ENCODE measurements at places on chromosomes 4 and X.
A peak's percentile ranks its signal among the peaks of the same experiment; 100 is the strongest.

DNA sequence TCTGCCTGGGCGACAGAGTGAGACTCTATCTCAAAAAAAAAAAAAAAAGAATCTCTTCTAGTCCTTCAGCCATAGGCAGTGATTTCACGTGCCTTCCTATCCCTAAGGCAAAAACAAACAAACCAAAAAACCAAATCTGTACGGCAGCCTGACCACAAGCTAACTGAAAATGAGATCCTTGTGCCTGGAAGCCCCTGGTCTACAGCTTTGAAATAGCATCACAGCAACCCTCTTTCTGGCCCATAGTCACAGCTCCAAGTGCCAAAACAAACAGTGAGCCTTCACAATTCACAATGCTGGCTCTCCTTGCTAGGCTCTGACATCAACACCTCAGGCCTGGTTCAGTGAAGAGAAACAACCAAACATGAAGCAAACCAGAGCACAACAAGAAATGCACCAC, 46.1 kb downstream of the TMEM150C start:
- no peak for DNase-seq

GRCh38 chr4:848307-848691, 22.4 kb upstream of the CPLX1 start:
- no peak for DNase-seq

DNA sequence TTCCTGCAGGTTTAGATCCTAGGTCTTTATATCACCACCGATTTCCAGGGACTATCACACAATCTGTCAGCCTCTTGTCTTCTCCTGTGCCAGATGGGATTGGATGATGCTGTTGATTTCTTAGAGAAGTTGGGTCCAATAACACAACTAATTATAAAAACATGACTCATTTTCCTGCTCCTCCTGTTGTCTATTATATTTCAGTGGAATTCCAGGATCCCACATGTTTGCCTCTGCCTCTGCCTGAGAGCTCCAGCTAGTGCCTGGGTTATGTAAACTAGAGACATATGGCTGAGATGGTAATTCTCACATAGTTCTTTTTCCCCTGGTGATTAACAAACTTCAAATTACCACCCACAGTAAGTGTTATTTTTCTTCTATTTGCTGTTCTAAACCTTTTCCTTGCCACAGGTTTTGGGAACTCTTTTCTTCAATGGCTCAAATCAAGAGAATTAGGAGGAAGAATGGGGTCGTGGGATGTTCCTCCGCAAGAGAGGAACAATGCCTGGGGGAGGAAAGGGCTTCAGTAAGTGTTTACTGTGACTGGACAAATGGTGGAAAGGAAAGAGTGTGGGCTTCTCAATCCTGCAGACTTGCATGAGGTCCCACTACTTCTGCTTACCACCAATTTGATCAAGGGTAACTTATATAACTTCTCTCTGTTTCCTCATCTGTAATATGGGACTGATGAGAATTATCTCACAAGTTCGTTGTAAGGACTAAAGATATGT, 3.4 kb upstream of the HOPX start:
- DNase-seq: no peak

- DNase-seq: no peak
Observed at GRCh38 chrX:12583543-12583942, 207.7 kb upstream of the PRPS2 start.

GRCh38 chr4:113971706-113972360, 7.6 kb downstream of the ARSJ start:
- DNase-seq: peak; percentile 53

- DNase-seq: no peak
Observed at GRCh38 chrX:99901091-99901490, 509.0 kb downstream of the PCDH19 start.

DNA sequence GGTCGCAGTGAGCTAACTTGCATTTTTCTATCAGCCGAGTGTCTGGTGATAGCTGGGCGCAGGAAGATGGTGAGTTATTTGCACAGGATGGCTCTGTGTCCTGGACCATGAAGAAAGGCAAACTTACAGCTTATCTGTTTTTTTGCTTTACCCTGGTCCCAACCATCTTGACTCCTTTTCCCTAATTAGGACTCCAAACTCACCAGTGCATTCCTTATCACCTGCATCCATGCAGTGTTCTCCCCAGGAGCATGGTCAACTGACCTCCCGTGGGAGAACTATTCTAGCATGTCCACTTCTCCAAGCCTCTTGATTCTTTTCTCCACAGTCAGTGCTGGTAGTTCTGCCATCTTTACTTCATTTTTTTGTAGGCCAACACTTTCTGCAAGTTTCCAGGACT, 68.2 kb upstream of the WWC2 start:
- DNase-seq: no peak

GRCh38 chrX:119981286-119982070, 37.9 kb upstream of the NKAP start:
- peak; percentile 21 for DNase-seq

GRCh38 chr4:146274774-146275173, 60.4 kb downstream of the REELD1 start:
- no peak for DNase-seq

DNA sequence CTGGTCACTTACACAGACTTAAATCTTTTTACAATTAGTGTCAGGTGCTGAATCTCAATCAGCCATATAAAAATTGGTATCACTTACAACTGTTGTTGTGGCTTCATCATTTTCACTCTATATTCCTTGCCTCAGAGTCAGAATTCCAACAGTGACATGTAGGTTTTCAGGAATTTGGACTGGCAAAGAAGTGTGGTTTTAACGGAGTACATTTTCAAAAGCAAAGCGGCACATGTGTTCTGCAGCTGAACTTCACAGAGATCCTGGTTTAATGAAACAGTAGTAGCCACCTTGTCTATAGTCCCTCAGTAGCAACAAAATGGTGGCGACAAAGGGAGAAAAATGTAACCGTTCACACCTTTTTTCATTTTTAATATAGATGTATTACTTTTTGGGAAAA, 486.6 kb downstream of the FAT4 start:
- DNase-seq: no peak

GRCh38 chr4:109389369-109390114, 44.1 kb upstream of the SEC24B start:
- DNase-seq: no peak

GRCh38 chr4:35164063-35164462, 1080.3 kb downstream of the ARAP2 start:
- DNase-seq: no peak

DNA sequence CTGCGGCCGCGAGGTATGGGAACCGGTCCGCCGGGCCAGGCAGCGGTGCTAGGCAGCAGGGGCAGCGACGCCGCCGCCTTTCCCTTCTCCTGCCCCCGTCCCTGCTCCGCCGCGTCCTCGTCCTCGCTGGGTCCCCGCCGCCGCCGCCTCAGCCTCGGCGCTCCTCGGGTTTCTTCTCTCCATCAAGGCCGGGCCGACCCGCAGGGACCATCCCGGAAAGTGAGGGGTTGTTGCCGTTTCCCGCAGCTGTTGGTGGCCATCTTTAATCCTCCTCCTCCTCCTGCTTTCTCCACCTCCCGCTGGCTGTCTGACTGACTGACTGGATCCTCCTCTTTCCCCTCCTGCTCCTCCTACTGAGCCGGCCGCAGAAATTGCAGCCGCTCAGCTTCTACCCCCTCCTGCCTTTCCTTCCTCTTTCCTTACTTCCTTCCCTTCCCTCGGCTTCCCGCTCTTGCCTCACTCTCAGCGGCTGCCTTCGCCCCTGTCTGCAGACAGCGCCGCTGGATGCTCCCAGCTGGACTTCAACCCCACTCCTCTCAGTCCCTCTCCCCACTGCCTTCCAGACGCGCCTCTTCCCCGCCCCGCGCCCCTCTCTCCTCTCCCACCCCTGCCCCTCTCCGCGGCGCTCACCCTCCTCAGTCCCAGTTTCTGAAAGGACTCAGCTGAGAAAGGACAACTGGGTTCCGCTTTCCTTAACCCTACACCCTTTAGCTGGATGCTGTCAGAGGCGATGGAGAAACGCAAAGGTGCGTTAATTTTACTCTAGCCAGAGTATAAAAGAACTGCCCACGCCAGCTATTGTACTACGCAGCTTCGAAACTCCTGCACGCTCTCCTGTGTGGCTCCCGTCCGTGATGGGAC, at the start of gene WDFY3:
TSS of gene WDFY3 (minus strand) at position 309 of the 861 bp plus-strand sequence. CDS start 106,099 bp downstream, outside the sequence.
- DNase-seq: peak; percentile 87

- no peak for DNase-seq
Observed at GRCh38 chr4:111602848-111603247, 542.4 kb upstream of the FAM241A start.

DNA sequence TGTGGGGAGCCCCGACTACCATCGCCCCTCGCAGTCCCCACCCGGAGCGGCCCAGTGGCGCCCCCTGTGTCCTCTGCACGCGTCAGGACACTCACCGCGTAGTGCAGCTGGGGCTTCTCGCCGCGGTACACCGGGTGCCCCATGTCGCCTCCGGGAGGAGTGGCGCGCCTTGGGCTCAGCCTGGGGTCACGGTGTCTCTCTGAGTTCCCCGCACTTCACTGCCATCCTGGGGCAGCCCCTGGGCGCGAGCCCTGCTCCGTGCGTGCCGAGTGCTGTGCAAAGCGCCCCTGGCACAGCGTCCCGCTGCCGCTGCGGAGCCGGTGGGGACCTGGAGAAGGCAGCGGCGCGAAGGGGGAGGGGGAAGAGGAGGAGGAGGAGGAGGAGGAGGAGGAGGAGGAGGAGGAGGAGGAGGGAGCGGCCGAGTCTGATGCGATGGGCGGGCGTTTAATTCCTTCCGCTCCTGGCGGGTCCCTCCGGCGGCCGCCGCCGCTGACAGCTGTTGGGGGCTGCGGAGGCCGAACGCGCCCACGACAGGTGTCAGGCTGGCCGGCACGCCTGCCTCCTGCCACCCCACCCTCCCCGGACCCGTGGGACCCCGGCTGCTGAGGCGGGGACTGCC, 134.3 kb downstream of the AMELX start:
- no peak for DNase-seq

DNA sequence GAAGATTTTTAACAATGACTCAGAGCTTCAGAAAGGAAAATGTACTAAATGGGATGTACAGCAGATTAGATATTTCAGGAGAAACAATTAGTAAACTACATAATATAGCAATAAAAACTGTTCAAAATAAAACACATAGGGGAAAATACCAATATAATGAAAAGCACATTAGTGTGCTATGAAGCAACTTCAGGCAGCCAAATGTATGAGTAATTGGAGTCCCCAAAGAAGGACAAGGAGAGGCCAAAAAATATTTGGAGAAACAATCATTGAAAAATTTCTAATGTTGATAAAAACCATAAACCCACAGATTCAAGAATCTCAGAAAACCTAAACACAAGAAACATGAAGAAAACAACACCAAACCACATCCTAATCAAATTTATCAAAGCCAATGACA, 129.3 kb upstream of the CHRDL1 start:
- no peak for DNase-seq

DNA sequence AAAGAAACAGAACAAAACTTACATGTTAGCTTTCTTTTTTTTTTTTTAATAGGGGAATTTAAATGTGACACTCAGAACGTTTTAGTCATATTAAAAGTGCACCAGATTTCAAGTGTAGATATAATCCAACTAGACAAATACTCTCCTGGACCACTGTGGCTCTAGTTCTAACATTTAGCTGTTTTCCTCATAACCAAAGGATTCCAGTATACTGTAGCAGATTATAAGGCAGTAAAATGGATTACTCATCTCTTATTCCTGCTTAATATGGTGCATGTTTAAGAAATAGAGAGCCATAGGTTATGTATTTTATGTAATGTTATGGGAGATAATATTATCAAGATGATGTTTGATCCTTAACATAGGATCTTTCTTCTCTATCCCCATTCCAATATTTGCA, 1339.5 kb upstream of the AGA start:
- DNase-seq: no peak

DNA sequence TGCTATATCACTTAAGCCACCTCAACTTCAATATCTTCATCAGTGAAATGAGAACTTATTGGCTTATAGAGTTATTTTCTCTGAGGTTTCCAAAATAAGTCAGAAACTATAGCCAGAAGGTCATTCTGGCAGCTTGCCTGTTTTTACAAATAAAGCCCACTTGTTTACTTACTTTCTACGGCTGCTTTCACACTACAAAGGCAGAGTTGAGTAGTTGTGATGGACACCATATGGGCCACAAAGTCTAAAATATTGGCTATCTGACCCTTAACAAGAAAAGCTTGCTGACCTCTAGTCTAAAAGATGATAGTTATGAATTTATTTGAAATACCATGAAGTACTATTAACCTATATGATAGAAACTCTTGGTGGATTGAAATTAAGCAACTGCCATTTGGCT, 67.3 kb upstream of the ATOH1 start:
- DNase-seq: no peak

GRCh38 chr4:122959441-122959840, 37.0 kb upstream of the NUDT6 start:
- no peak for DNase-seq

- no peak for DNase-seq
Observed at GRCh38 chr4:47442980-47443379, 20.5 kb downstream of the COMMD8 start.

GRCh38 chr4:13368217-13368616, 115.9 kb downstream of the RAB28 start:
- no peak for DNase-seq

DNA sequence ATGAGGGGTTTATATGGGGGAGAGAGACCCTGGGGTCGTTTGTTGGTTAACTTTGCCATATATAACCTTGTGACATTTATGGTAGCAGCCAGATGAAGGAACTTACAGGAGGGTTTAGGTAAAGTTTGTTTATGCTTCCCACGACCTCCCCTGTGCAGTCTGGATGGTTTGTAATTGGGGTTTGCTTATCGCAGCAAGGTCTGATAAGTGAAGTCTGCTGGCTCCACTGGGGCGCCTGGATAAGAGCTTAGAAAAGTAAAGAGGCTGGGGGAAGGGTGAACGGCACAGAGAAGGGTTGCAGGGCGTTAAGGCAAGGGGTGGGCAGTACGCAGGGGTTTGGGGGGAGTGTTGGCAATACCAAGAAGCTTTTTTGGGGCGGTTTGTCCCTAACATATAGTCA, 98.7 kb downstream of the KDM6A start:
- DNase-seq: peak; percentile 59

DNA sequence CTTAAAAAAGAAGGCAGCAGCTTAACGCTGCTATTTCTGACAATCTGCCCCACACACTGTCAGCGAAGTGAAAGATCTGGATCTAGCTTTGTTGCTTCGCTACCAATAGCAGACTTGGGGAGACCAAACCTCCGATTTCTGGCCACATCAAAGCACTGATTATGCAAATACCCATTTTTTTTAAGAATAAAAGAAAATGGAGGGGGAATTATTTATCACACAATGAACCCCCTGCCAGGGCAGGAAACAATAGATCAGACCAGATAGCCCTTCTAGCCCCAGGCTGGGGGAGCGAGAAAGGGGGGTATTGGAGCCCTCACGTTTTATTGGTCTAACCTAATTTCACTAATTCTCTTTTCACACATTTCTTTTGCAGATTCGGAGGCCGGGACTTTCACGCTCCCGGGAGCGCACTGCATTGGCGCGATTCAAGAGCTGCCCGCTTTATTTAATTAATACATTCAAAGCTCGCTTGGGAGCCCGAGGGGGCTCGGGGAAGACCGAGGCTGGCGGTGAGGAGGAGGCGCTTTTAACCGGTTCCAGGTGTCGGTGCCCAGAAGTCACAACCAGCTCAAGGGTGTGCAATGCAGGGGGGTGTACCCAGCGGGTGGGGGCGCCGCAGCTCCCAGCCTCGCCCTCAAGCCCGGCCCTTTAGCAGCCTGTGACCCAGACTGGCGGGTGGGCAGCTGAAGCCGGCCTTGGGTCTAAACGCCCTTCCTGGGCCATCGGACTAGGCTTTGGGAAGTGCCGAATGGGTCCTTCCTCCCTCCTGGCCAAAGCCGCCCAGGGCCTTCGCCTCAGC, 5.5 kb downstream of the NEUROG2 start:
- DNase-seq: no peak

GRCh38 chrX:66684196-66684595, 45.3 kb upstream of the EDA2R start:
- DNase-seq: no peak
